COR-L47 (cell line): ENCODE measurements at places on chromosomes 7 and 10.

DNA sequence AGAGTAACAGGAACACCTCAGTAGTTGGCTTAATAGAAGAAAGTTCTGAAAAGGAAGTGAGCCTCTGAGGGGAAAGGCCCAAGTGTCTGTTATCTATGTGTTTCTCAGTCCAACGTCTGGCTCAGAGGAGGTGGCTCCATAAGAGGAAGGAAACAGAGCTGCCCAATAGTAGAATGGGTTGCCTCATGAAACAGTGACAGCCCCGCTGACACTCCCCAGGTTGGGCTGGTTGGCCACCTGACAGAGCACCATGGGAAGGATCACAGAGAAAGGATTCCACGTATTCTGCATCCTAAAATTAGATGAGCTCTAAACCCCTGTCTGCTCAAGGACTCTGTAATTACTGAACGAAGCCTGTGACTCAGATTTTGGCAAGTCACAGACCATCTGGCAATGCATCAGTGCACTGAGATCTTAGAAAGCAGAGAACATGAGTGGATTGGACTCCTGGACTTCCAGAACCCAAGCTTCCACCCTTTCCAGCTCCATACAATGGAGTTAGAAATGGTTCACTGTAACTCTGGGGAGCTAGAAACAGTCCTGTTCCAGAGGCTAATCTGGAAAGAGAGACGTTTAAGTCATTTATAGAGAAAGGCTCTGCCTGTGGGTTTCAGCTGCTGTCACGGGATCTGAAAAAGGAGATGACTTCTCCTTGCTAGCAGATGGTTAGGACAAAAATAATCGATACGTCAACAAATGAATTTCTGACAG, 2.9 kb downstream of the PKD2L1 start:
- DNase-seq: no peak

DNA sequence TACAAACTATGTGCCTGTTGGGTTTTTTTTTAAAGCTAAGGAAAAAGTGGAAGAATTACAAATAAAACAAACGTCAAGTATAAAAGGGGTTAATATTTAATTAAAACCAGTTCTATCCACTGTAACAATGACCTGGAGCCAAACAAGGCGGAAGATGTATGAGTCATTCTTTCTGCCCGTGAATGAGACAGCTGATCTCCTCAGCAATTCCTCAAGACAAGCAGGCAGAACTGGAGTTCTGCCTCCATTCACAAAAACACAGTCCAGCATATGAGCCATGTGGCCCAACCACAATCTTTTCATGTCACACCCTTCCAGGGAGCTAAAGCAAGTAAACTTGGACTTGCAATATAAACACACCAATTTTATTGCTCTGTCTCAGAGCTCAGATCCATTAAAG, 8.4 kb downstream of the ETV1 start:
- no peak for DNase-seq

- DNase-seq: peak; percentile 79
Measured at GRCh38 chr7:124779194-124779593, 13.6 kb upstream of the GPR37 start.

DNA sequence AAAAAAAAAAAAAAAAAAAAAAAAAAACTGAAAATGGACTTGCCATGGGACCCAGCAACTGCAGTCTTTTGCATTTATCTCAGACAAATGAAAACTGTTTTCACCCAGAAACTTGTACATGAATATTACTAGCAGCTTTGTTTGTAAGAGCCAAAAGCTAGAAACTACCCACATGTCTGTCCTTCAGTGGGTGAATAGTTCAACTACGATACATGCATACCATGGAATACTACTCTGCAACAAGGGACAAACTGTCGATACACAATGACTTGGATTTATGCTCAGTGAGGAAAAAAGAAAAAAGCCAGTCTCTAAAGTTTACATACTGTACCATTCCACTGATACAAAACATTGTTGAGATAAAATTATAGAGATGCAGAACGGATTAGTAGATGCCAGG, 195.6 kb downstream of the KIAA1217 start:
- DNase-seq: no peak

DNA sequence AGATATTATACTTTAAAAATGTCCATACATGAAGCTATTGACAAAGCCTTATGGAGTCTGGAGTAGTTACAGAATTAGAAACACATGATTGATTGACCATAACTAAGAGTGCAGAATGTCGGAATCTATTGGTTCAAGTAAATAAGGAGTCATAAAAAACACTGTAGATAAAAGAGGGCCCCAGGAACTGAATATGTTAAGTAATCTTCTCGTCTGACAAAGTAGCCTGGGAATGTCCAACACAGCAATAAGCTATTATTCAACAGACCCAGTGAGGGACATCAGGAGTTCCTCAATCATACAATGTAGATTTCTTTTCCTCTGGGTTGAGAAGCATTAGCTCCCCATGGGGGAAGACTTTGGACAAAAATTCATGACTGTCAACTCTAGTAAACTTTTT, 782.0 kb downstream of the SUGCT start:
- DNase-seq: no peak

DNA sequence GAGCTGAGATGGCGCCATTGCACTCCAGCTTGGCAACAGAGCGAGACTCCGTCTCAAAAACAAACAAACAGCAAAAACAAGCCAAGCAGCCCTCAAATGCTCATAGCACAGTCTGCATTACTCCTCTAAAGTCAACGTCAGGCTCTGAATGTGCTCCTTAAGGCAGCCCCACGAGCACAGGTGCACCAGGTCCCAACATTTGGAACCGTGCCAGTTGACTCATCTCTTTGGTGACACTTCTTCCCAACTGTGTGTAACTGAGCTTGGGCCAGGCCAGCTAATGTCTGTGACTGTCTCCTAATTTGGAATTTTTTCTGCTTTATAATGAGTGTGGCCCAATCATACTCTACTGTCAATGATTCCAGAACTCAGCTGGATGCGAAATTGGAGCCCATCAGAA, 66.3 kb upstream of the EFCAB10 start:
- peak; percentile 62 for DNase-seq

DNA sequence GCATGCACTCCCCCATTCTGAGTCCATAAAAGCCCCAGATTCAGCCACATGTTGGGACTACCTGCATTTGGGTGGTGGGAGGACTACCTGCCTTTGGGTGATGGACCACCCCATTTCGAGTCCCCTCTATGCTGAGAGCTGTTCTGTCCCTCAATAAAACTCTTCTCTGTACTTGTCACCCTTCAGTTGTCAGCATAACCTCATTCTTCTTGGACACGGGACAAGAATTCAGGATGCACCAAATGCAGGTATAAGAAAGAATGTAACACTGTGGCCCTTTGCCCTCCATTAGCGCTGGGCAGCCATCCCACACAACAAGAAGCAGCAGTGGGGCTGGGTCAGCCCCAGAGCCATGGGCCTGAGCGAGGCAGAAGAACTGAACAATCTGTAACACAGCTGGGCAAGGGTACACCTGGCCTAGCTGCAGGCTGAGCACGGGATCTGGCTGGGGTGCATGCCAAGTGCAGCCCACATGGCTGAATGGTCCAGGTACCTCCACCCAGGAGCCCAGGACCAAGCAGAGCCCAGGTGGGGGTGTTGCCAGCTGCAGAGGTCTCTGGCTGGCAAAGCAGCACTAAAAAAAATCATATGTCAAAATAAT, 1344.3 kb upstream of the LRRTM3 start:
- DNase-seq: no peak

DNA sequence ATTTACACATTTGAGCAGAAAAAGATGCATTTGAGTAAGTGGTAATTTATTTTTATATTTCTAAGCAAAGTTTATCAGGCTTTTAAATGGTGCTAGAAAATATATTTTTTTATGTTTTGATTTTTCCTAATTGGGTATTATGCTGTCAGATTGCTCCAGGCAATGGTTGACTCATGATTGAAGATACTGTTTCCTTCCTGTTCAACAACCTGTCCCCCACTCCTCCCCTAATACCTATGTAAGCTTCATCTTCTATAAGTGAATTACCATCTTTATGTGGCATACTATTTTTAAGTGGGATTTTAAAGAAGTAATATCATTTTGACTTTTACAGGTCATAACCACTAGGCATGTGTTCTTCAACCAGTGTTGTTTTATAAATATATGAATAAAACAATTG, 21.4 kb downstream of the TSPAN13 start:
- DNase-seq: no peak

DNA sequence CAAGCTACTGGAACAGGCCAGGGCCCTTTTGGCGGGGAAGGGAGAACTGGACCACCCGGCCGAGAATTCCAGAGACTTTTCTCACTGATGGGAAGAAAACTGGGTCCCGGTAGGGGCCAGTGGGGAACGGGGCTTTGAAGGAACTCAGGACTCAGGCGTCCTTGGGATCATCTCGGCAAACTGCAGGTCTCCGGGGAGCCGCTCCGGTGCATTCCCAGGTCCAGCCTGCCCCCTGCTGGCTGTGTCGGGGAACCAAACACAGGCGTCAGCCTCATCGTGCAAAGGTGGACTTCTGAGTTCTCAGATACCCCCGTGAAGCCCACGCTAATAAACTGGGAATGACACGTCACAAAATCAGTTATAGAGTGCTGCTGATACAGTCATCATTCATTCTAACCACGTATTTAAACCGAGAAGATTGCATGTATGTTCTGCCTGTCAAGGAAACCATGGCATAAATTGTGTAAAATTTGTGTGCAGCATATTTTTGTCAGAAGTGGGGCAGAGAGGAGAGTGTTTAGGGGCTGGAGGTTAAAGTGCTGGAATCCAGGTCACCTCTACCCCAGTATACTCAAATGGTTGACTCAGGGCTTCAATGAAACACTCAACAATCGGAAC, 76.1 kb upstream of the CPXM2 start:
- DNase-seq: peak; percentile 17

DNA sequence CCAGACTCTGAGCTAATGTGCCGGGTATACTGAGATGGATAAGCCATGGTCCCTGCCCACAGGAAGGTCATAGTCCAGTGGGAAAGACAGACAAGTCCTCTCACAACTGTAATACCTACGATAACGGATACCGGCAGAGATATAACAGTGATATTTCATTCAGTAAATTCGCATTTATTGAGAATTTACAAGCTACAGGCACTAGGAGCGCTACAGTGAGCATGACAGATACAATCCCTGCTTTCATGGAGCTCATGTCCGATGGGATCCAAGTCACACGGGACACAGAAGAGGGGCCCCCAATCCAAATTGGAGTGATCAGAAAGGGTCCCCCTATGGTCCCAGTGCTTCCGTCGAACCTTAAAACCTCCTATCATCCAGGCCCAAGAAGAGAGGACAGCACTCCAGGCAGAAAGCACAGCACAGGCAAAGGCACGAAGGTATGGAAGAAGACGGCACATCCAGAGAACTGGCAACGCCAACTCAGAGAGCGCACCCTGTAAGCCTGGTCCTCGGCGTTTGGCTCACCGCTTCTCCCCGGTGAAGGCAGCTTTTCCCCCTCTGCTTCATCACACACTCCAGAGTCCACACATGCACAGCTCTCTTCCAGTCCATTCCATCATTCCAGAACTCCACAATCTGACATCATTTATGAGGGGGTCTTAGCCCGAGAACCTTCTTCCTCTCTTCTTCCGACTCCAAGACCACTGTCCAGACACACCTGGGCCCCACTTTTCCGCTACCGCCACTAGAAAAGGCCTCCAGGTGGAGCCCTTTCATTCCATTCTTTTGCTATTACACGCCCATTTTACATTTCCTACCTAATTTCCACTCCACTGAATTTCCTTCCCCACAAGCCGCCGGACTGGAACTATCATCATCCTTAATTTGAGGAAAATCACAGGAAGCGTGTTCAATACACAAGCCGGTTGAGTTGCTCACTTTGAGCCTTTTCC, 47.8 kb upstream of the NKX2-3 start:
- DNase-seq: no peak

GRCh38 chr7:44221231-44221791, 20.5 kb downstream of the YKT6 start:
- DNase-seq: no peak

DNA sequence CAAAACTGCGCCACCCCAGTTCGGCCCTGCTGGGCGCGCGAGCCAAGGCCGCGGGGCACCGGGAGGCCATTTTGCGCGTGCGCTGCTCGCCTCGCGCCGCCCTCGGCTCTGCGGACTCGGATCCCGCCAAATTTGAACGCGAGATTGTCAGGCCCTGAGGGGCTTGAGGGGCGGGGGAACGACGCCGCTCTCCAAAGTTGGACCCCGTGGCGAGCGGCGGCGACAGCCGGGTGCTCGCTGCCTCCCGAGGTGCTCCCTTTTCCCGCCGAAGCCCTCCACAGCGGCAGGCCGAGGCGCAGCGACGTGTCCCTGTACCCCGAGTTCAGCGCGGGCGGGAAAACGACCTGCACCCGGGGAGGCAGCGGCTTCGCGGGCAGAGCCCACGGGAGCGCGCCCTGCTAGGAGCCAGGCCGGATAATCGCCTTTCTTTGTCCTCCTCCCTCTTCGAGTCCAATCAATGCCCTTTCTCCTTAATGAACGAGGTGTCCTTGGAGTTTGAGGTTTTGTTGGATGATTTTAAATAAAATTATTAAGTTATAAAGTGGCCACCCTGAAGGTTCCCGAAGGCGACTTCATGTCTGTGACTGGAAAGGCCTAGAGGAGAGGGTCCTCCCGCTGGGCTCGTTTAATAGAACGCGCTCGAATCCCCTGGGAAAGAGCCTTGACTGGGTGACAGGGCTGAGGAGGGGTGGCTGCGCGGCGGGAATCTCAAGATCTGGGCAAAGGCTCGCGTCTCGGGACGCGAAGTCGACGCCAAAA, 10.7 kb upstream of the SPAG6 start:
- DNase-seq: no peak

DNA sequence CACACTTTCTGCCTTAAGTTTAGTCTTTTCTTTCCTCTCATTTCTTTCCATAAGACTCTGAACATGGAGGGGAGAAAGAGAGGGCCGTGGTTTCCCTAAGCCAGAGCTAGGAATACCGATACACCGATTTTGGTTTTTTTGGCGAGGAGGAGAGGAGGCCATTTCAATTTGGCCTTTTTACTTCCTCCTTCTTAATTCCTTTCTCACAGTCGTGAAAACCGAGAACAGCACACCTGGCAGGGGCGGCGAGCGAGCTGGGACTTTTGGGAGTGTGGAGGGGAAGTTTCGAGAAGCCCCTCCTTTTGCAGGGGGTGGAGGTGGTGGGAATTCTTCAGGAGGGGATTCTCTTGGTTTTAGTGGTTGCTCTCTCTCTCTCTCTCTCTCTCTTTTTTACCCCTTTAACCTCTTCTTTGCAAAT, 6.2 kb downstream of the GATA3 start:
- DNase-seq: no peak

DNA sequence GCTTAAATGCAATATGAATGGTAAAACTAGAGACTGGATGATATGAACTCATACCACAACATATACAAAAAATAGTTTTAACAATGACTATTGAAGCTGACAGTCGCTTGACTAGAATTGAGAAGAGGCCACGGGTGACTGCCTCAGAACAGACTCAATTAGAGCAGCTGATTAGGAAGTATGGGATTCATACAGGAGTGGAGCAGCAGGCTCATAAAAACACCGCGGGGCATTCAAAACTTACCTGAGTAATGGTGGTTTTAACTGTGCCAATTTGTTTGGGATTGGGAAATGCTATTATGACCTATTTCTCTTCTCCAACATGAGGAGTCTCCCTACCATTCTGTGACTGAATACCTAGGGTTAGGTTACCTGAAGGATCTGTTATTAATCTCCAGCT, 2.1 kb downstream of the CADPS2 start:
- DNase-seq: peak; percentile 86

GRCh38 chr7:142776206-142776844, 5.6 kb downstream of the PRSS2 start:
- no peak for DNase-seq
